ENCODE measurements at places on chromosomes 1 and 21. TPM values are rescaled to one million over a fixed set of nuclear protein-coding genes. Genes with fewer than 3 reads are reported as not detected.

The SH2D2A gene
- total RNA-seq = 0.46 TPM

The CD48 gene
- 1.7 TPM for total RNA-seq

DNA sequence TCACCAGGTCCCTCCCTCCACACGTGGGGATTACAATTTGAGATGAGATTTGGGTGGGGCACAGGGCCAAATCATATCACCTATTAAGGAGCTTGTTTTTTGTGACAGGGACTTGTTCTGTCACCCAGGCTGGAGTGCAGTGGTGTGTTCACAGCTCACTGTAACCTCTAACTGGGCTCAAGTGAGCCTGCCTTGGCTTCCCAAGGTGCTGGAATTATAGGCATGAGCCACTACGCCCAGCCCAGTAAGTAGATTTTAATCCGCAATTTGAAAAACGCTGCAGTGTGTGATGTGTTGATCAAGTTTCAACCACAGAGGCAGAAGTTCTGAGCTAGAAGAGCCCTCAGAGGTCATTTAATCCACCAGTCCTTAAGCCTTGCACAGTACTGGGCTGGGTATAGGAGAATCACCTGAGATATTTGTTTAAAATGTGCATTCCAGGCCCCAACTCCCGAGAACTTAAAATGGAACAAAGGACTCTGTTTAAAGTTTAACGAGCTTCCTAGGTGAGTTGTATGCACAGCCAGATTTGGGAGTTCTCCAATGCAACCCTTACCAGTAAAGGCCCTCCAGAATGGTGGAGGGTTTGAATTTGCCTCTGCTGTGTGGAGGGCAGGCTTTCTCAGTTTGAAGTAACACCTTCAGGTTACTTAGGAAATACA lies 13.4 kb downstream of the RPL11 start:
- no peak for DNase-seq

DNA sequence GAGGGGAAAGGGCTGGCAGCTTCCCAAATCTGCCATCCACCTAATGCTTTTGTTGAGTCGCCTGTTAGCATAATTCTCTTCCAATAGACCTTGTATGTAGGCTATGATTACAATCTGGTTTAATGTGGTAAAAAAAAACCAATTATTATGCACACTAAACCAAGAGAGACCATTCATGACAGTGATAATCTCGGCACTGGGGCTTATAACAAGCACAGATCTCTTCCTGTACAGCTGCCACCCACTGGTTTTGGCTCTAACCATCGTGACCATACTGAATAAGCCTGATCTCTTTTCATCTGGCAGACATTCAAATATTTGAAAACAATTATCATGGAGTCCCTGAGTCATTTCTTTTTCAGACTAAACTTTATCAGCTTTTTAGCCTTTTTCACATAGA lies 12.0 kb upstream of the SYT14 start:
- DNase-seq = no peak

DNA sequence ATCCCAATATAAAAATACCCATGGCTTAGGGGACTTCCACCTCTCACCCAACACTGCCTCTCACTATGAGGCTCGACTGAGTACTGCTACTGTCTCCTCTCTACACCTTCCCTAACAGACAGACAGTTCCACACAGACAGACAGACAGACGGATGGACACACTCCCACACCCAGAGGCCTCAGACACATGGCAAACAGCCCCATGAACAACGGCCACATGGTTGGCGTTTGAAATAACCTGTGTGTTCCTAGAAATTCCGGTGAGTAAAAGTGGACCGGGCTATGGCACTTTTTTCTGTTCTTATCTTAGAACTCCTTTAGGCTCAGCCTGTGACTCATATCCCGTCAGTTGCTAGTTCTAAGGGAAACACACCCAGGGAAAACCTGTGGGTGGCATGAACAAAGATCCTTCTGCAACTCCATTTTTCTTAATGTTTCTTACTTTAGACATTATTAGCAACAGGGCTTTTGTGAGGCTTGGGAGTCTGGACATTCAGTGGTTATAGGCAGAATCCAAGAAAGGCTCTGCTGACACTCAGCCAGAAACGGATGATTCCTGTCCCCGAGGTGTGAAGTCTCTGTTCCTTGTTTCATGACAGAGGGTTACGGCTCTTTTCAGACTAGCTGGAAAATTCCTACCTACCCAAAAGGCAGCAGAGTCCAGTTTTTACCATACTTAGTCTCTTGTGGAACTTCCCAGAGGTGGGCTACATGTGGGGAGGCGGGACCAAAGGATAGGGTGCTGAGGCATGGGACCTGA lies 90.5 kb upstream of the TLR5 start:
- DNase-seq = no peak

DNA sequence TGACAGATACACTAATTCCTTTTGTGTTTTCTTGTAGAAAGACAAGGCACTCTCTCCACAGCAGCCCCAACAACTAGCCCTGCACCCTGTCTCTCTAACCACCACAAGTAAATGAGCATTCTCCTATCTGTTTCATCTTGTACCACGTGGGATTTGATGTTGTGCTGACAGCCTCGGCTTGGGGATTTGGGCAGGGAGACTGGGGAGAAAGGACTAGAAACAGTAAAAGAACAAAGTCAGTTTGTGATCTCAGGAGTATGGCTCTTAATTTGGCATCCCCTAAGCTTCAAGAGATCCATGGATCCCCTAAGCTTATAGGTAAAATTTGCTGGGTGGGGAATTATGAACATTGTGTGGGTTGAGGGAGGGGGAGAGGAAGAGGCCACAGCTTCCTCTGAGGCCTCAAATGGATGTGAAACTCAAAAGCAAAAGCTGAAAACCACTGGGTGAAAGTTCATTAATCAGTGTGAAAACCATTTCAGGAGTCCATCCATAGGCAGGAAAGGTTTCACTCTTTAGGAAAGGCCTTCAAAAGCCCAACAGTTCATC lies 3.1 kb downstream of the C1orf162 start:
- no peak for DNase-seq
